ENCODE measurements at places on chromosomes 3 and 15. TPM values are rescaled to one million over a fixed set of nuclear protein-coding genes. Genes with fewer than 3 reads are reported as not detected.

The CATSPER2 gene
- 13.6 TPM for total RNA-seq

The GOLGA8M gene
- 33.1 TPM for total RNA-seq

- DNase-seq: no peak
Measured at GRCh38 chr3:42229942-42230688, 35.9 kb downstream of the CCK start.

DNA sequence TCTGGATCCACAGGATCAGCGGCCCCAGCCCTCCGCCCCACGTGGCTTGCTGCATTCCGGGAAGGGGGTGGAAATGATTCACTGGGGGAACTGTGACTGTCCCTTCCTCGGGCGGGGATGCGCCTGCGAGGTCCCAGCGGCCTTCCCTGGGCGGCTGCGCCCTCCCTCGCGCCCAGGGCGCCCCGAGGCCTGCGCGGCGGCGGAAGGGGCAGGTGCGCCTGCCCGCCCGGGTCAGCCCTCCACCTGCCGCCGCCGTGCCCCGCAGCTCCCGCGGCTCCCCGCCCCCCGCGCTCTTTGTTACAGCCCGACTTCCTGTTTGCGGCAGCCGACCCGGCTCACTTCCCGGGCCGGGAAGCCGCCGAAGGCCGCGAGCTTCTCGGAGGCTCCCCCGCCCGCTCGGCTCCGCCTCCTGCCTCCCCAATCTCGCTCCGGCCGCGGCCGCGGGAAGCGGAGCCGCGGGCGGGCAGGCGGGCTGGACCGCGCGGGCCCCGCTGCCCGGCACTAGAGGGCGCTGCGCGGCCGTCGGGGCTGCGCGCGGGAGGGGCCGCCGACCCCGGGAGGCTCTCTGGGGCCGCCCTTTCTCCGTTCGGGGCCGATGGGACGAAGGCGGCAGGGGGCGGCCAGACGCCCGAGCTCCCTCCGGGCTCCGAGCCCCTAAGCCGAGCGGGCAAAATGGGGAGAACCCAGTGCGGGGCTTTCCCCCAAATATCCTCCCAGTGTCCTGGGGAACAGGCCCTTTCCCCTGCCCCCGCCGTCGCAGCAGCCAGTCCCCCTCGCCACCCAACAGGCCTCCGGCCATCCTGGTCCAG is 11.5 kb upstream of the CHAC1 start:
- DNase-seq: peak; percentile 88

The TMCO5A gene
- total RNA-seq: not detected

- DNase-seq: no peak
Measured at GRCh38 chr3:24628523-24629258, 134.0 kb upstream of the THRB start.

DNA sequence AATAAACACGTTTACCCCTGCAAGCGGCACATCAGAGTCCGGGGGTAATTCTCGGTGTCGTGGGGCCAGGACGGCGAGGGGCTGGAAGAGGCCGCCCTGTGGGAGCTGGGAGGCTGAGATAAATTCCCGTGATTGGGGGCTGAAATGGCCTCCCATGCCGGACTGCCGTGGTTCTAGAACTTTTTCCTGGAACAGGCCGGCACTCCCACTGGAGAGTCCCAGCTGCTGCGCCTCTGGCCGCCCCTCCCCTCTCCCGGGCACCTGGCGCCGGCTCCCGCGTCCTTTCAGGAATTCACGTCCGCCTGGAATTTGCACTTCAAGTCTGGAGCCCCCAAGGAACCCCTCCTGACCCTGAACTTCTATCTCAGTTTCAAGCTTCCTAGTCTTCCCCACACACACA is 10.8 kb upstream of the LRRC2 start:
- DNase-seq: no peak

DNA sequence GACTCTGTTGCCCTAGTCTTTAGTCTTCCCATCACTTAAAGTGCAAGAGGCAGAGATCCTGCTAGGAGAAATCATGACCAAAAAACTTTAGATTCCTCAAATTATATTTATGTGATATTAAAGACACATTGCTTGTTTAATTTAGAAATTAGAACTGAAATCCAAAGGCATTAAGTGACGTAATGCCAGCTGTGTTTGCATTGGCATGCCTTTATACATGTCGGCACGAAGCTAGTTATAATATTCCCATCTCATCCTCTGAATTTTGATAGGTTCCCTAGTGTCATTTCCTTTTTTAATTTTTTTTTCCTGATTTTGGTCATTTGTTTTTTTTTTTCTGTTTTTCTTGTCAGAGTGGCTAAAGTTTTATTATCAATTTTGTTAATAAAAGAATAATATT is 203.5 kb upstream of the ZBTB20 start:
- DNase-seq: no peak

- DNase-seq: no peak
Measured at GRCh38 chr3:32349184-32349583, 42.5 kb upstream of the CMTM7 start.

DNA sequence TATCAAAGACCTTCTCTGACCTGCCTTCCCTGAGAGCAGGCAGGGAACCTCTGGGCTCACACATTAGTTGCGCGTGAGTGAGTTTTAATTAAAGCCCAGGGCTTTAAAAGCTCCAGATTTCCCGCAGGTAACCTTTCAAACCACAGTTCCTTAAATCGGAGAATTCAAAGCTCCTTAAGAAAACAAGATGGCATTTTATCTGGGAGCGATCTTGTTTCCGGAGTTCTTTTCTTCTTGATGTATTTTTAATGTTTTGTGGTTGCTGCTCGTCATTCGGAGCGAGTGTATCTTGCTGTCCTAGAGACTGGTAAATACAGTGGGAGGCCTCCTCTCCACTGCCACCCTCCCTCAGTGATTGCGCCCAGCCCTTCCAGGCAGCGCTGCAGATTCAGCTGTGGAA is 284.3 kb downstream of the CLSTN2 start:
- DNase-seq: no peak

- DNase-seq: no peak
Measured at GRCh38 chr3:126827121-126827520, 123.1 kb downstream of the CHCHD6 start.

The SLC2A2 gene
- not detected for total RNA-seq

The DIS3L gene
- 20.5 TPM for total RNA-seq

DNA sequence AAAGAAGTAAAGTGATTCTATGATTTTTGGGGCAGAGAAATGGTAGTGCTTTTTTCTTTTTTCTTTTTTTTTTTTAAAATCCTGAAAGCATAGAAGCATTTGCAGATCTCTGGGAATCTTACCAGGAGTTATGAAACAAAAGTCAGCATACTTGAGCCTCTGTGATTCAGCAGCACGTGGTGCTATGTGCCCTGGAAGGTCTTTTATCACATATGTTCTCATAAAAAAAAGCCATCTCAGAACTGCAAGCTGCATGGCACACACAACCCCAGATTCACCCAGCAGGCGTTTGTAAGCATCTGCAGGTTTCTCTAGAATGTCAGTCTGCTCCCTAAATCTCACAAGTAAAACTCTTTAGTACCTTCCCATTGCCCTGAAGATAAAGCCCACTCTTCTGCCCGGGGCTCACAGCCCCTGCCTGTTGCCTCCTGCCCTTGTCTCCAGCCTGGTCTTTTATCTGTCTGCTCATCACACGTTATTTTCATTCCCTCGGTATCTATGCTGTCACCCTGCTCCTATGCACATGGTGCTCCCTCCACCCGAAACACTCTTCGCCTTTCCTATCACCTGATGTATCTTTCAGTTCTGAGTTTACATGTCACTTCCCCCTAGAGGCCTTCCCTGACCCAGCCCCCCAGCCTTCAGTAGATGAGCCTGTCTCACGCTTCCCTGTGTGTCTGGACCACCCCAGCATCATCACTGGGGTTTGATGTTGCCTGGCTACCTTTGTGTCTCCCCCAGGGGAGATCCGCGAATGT is 72.4 kb downstream of the CHDH start:
- peak; percentile 5 for DNase-seq

DNA sequence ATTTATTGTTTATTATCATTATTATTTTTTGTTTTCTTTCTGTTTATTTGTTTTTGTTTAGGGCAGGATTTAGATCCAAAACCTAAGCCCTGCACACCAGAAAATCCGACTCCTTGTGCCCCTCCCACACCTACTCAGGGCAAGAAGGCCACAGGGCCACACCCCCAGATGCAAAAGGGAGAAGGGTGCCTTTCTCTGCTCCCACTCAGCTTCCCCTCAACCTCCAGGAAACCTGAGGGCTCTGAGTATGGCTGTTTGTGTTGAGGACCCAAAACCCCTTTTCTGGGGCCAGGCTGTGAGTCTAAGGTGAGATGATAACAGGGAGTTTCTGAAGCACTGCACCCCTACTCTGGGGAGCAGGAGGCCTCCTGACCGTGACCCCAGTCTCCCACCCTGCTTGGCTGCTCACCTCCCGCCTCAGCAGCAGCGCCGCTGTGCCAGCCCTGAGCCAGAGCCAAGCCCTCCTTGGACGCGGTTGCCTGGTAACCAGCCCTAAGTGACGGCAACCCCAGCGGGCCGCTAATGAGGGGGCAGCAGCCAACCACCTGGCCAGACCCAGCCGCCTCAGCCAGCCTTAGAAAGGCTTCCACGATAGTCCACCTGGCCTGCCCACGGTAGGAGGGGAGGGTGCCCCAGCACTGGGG is 6.4 kb upstream of the C15orf39 start:
- DNase-seq: no peak

The ACOX2 gene
- total RNA-seq: not detected

- no peak for DNase-seq
Measured at GRCh38 chr3:125110016-125110875, 54.4 kb upstream of the HEG1 start.

Measured in natural killer cell treated with Interleukin-12 subunit alpha and Interleukin-12 subunit beta and Interleukin-15 and Interleukin-18, amount 100 ng/mL, for 72 hours (primary cell).